NCI-H82 (cell line): ENCODE measurements at places on chromosomes 1 and 21.

GRCh38 chr1:65398083-65398482 is 22.4 kb upstream of the LEPR start:
- DNase-seq: no peak

- DNase-seq: no peak
Measured at GRCh38 chr1:156281281-156281680, 1.3 kb downstream of the SMG5 start.

- no peak for DNase-seq
Measured at GRCh38 chr1:151981178-151981525, 12.5 kb downstream of the S100A10 start.

- DNase-seq: no peak
Measured at GRCh38 chr1:907611-908451, 15.9 kb upstream of the SAMD11 start.

GRCh38 chr1:15799004-15799867 is 8.2 kb downstream of the UQCRHL start:
- no peak for DNase-seq

- peak; percentile 86 for DNase-seq
Measured at GRCh38 chr1:44029260-44029910, 1.9 kb downstream of the SLC6A9 start.
